CD4-positive, alpha-beta T cell treated with Interleukin-12 subunit alpha and Interleukin-12 subunit beta, for 1 hour (primary cell): ENCODE measurements at places on chromosomes 7 and 10.

DNA sequence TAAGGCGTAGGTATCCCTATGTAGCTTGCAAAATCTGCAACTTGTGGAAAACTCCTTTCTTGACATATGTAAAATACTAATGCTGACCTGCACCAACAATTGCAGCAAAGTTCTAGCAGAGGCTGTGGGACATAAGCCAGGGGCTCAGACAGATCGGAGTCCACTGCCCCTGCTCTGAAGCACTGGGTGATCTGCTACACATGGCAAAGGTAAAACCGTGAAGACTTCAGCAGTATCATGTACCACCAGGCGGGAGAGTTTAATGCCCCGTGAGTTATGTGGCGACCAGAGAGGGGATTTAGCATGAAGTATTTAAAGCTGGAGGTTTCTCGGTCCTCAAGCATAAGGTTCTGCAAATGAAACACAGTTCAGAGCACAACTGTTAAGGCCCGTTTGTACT, 76.4 kb downstream of the ABCC2 start:
- DNase-seq = no peak

DNA sequence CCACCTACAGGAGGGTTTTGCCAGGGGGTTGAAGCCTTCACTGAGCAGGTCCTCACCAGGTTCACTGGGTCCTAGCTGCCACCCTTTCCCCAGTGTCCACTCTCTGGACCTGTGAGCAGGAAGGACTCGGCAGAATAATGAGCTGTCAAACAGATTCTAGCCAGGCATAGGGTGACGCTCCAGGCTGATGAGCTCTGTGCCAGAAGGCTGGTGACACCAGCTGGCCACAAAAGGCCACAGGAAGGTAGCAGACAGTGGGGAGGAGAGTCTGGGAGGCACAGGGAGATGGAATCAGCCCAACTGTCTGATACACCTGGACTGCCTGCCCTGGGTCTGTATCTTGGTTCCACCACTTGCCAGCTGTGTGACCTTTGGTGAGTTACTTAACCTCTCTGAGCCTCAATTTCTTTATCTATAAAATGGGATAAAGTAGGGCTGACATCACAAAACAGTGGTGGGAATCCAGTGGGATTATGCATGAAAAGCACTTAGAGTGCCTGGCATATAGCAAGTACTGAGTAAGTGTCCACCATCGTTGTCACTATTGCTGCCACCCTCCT, 26.7 kb upstream of the NDST2 start:
- DNase-seq = no peak

GRCh38 chr7:117830422-117830954, 42.8 kb downstream of the CTTNBP2 start:
- no peak for DNase-seq

DNA sequence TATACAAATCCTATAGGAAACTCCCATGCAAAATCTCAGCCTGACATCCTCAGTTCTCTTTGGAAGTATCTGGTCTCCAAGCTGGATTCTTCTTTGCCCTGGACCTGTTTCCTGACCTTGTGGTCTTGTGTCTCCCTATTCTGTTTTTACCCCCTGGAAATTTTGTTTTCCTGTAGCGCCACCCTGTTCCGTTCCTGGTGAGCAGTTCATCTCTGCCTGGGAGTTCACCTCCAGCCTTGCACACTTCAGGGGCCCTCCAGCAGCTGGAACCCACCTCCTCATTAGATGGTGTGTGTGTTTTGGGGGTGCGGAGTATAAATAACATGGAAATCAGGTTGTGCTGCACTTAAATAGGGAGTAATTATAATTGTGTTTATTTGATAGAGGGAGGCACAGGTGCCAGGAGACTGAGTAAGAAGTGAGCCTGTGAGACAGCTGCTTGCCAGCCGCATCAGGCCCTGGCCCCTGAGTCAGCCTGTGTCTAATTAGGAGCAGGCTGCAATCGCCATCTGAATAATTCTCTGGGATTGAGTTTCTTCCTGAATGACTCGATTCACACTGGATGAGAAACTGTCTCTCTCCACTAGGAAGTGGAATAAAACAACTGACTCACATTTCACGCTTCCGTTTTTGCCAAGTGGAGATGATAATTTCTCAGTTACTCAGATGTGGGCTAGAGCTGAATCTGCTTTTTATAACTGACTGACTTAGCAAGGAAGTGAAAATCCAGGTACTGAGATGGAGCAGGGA, 69.4 kb upstream of the HECTD2 start:
- DNase-seq = no peak

DNA sequence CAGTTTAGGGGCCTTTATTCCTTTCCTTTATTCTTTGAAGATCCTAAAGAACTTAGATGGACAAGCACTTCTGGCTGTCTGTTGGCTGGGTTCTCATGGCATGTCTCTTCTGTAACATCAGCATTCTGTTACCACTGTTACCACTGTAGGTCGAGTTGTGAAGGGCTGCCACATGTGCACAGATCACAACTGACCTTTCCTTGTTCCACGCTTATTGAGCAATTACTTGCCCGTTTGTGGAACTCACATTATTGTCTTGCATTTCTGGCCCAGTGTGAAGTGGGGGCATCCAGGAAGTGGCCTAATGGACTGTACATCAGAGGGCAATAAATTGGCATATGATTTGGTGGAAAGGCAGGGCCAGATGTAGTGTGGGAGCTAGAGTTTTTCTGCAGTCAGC, 23.7 kb downstream of the GBF1 start:
- DNase-seq = no peak

- DNase-seq = no peak
Observed at GRCh38 chr7:12712236-12712635, 24.8 kb downstream of the ARL4A start.

DNA sequence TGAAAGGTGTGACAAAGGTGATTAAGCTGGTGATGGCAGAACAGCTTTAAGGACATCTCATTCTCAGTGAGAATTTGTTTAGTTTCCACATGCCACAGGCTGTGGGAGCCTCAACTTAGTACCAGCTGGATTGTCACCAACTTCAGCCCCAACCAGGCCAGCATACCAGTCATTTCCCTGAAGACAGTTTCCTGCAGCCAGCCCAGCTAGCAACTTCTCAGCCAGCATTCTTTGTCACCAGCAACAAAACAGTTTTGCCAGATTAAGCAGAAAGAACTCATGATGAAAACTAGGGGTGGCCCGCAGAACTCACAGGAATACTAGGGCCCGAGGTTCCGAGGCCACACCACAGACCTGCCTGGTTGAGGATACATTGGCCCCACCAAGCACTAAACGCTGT, 68.8 kb upstream of the UNC5B start:
- no peak for DNase-seq

GRCh38 chr7:76400248-76400647, 9.2 kb downstream of the SSC4D start:
- no peak for DNase-seq

DNA sequence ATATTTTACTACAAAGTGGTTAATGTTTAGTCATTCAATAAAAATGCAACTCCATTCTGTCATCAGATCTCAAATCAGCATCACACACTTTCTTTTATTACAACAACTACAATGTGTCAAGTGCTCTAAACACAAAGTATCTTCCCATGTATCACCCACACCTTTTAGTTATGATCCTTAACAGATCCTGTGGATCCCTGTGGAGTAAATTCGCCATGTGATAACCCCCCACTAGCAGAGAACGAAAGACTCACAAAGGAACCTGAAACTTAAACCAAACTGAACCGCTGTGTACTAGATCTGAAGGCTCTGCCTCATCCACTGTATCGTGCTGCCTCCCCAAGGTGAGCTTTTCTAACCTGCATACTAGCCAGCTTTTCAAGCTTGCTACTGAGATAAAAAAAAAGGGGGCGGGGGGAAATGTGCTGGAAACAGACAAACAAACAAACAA, 1.7 kb downstream of the DPY19L1 start:
- peak; percentile 51 for DNase-seq

GRCh38 chr7:96669812-96670211, 39.8 kb downstream of the SEM1 start:
- DNase-seq = no peak

DNA sequence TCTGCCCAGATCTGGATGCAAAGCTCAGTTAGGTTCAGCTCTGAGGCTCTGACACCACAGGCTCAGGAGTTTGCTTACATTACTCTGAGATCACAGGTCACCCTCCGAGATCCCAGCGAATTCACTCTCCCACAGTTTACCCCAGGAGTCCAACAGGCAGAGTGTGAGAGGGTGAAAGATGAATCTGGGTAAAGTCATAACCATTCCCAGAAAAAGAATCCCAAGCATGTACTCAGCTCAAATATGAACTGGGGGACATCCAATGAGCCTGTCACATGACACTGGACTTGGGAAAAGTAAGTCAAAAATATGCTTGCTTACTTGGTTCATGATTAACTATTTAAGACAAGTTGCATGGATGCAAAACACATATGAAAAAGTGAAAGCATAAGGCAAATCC, 110.3 kb upstream of the ARID5B start:
- no peak for DNase-seq

DNA sequence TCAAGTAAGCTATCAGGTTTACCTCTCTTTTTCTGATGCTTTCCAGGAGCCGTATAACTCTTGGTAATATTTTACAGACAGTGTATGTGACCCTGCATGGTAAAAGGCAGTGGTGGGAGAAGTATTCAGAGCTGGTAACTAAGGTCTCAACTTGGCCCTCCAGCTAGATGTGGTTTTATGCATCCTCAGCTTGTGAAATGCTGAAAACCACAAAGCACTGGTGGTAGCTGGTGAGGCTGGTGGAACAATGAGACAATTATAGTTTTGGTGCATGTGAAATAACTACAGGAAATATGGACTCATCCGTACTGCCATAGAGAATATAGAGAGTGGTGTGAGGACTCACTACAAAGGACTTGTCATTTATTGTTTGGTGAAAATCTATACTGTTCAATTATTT, 383.0 kb upstream of the PCDH15 start:
- DNase-seq = no peak

- no peak for DNase-seq
Observed at GRCh38 chr7:81605493-81605892, 164.4 kb downstream of the HGF start.

GRCh38 chr7:120014925-120015465, 258.0 kb upstream of the KCND2 start:
- DNase-seq = no peak

- no peak for DNase-seq
Observed at GRCh38 chr7:143510854-143511592, 33.4 kb downstream of the TAS2R41 start.

- peak; percentile 30 for DNase-seq
Observed at GRCh38 chr7:66099551-66100407, 14.9 kb upstream of the CRCP start.

DNA sequence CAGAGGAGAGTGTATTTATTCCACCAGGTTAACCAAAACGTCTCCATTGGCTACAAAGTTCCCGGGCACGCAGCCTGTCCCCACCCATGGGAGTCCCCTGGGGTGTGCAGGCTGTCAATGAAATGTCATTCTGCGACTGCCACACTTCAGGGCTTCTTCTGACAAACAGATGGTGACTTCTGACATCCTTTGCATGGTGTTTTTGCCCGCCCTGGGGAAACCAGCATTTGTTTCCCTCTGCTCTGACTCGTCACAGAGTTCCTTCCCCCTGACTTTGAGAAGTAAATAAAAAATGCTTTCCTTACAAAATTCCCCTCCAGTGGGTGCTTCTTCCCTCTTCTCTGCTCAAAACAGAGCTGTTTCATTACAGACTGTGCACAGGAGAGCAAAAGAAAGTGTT, 38.2 kb downstream of the TNS3 start:
- no peak for DNase-seq

GRCh38 chr10:79430325-79430905, 15.0 kb downstream of the ZCCHC24 start:
- no peak for DNase-seq
